A549 treated with AZD2906 at 1 μM for 4 hours (cell line): ENCODE measurements at places on chromosomes 3 and 15. TPM values are rescaled to one million over a fixed set of nuclear protein-coding genes. Genes with fewer than 3 reads are reported as not detected.

The C3orf22 gene
- total RNA-seq, result not detected in 5 replicates

The PXK gene
- 5.0 to 5.5 TPM (median 5.3 TPM) in 5 replicates for total RNA-seq

The KBTBD8 gene
- 0.44 to 1.4 TPM (median 0.53 TPM) in 5 replicates for total RNA-seq

The CADPS gene
- not detected in 5 replicates for total RNA-seq

The CIDEC gene
- 75.0 to 98.5 TPM (median 81.8 TPM) in 5 replicates for total RNA-seq

The CACNA2D3 gene
- total RNA-seq, result 0.09 to 0.32 TPM (median 0.16 TPM) in 5 replicates
